ENCODE measurements at places on chromosomes 5 and 9.

DNA sequence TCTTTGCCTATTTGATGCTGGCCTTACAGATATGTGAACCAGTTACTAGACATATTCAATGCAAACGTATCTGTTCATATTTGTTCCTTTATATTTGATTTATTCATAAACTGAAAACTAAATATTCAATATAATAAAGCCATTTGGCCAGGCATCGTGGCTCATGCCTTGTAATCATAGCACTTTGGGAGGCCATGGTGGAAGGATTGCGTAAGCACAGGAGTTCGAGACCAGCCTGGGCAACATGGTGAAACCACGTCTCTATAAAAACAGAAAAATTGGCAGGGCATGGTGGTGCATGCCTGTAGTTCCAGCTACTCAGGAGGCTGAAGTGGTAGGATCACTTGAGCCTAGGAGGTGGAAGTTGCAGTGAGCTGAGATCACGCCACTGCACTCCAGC, 49.2 kb upstream of the CTNNAL1 start:
- DNase-seq = no peak

- peak; percentile 58 for DNase-seq
These were observed 42.4 kb upstream of the ELL2 start for GRCh38 chr5:96004087-96004486.

GRCh38 chr9:24545285-24545684, 412 bp downstream of the IZUMO3 start:
- DNase-seq = no peak

DNA sequence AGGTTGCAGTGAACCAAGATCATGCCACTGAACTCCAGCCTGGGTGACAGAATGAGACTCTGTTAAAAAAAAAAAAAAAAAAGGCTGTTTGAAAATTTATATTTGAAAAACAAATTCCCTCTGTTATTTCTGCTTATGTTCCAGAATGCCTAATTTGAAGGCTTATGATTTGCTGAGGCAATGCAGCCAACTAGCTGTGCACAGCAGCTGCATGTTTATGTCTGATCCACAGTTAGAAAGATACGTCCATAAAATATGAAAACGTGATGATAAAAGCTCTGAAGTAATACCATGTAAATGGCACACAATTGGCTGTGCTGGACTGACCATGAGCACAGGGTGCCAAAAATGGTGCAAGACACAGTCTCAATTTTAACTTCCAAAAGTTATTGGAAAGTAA, 453.2 kb downstream of the TUSC1 start:
- DNase-seq = no peak

DNA sequence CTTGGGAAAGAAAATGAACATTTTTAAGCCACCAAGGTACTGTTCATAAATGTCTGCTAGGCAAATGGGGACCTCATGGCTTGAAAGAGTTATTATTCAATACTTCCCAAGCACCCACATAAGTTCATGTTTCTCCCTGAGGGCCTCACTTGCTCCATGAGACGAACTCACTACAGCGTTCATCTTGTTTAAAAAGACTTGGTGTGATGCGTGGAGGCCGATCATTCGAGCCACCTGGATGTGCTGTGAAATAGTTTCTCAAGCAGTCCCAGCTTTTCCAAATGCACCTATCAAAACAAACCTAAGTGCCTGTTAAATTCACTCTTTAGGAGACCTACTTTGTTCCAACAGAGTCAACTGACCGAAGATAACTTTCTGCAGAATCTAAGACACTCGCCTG, 103.2 kb downstream of the LHFPL2 start:
- no peak for DNase-seq

GRCh38 chr9:136769710-136770191, 5.4 kb upstream of the LCN15 start:
- DNase-seq = no peak

DNA sequence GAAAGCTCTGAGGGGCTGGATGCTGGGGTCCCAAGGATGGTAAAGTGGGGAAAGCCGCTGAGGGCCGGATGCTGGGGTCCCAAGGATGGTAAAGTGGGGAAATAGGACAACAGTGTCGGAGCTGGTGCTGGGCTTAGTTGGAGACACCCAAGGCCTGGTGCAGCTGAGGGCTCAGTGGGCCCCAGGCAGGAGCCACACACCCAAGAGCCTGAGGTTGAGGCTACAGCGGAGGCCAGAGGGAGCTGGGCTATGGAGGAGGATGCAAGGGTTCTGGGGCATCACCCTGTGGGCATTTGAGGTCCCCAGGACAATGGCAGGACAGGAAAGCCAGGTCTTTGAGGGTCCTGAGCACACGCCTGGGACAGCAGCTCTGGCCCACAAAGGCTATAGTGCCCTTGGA, 19.1 kb upstream of the SLC9A3 start:
- no peak for DNase-seq

- no peak for DNase-seq
These were observed 358.6 kb downstream of the IRX1 start for GRCh38 chr5:3954199-3954598.

DNA sequence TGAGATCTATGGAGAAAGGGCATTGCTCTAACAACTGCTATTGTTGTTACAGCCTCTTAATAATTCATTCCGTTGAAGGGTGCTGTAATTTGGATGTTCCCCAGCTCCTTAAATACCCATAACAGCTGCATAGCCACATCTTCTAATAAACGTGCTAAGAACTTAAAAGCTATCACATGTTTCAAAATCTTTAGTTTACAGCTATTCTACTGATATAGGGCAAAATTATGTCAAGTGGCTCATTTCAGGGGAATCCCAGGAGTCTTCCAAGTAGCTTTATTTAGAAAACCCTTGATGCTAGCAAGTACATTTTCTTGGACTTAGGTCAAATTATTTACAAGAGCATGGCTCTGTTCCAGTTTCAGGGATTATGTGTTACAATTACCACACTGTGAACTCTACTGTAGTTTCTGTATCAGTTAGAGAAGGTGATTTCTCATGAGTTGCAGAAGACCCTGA, 990.4 kb upstream of the ACO1 start:
- no peak for DNase-seq

GRCh38 chr5:124650147-124650561, 96.3 kb downstream of the ZNF608 start:
- DNase-seq = no peak

- DNase-seq = no peak
These were observed 19.3 kb upstream of the CARTPT start for GRCh38 chr5:71699751-71700150.

DNA sequence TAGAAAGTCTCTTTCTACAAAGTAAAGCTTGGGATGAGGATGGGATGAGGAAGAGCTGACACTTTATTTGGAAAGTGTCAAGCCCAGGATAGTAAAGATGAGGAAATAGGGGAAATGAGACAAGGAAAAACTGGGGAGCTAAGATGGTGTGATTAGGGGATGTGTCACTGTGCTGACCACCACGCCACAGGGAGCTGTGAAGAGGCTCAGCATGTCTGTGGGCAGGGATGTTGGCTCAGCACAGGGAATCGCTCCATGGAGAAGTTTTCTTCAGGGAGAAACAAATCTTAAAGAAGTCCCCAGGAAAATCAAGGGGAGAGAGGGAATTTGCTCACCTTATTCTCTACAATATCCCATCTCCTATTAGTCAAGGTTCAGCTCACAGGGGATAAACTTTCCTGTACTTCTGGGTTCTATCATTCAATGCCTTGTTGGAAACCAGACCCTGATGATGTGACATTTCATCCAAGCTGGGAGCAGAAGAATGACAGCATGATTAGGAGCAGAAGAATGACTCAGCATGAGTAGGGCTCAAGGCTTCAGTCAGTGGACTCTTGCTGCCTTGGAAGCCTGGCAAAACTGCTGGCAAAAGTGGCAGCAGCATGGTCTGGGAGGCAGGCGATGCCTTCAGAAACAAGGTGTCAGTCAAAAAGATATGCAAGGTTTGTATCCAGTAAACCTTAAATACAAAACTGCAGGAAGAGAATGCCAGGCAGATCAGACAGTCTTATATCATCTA, 4.9 kb downstream of the HSPB3 start:
- peak; percentile 47 for DNase-seq

- DNase-seq = no peak
These were observed 170.3 kb upstream of the FTMT start for GRCh38 chr5:121681229-121681855.

GRCh38 chr9:18568973-18569372, 95.0 kb downstream of the ADAMTSL1 start:
- peak; percentile 41 for DNase-seq

GRCh38 chr5:40571729-40572128, 108.0 kb upstream of the PTGER4 start:
- DNase-seq = no peak

DNA sequence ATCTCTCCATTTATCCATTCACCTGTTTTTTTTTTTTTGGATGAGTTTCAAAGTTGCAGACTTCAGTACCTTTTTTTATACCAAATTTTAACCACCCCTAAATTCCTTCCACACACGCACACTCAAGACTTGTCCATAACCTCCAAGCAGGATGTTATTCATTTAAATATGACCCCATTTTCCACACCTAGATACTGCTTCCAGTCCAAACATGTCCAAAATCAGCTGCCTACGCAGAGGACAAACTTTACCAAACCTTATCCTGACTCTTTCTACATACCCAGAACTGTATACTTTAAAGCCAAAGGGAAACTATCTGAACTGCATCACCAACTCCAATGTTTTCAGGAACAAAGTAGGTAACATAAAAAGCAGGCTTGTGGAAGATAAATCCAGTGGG, 36.0 kb upstream of the FYB1 start:
- no peak for DNase-seq

DNA sequence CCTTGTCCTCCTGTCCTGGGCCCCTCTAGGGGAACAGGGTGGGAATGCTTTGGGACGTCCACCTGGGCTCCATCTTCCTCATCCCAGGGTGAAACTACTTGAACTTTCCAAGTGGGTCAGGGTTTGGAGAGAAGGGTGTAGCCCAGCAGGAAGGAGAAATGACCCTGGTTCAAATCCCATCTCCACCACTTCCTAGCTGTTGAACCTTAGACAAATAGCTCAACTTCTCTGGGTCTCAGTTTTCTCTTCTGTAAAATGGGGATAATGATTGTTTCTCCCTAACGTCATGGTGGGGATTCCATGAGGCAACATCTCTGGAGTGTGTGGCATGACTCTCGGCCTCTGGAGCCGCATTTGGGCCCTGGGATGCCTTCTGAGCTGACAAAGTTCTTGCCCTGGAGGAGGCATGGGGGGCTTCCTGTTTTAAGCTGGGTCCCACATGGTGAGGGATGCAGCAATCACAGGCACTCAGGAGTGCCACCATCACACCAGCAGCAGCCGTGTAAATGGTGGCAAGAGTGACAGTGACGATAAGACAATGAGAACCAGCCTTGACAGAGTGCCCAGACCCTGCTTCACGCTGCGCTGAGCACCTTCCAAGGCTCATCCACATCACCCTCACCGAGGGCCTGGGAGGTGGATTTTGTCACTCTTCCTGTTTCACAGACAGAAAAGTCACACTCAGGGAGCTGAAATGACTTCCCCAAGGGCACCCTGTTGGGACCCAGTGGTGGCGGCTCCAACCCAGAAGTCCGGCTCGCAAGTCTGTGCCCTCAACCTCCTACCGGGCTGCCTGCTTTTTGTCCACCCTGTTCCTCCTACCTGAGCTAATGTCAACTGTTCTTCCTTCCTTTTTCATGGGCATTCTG, 69.5 kb upstream of the IER5L start:
- DNase-seq = no peak

DNA sequence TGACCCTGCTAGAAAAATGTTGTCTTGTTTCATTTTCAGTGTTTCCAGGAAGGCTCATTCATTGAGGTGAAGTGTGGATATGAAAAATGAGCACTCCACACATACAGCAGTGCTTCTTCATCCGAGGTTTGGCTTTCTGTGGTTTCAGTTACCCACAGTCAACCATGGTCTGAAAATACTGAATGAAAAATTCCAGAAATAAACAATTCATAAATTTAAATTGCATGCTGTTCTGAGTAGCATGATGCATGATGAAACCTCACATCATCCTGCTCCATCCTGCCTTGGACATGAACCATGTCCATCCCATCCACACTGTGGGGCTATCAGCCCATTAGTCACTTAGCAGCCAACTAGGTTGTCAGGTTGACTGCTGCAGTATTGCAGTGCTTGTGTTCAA, 10.4 kb upstream of the SLC45A2 start:
- peak; percentile 95 for DNase-seq

DNA sequence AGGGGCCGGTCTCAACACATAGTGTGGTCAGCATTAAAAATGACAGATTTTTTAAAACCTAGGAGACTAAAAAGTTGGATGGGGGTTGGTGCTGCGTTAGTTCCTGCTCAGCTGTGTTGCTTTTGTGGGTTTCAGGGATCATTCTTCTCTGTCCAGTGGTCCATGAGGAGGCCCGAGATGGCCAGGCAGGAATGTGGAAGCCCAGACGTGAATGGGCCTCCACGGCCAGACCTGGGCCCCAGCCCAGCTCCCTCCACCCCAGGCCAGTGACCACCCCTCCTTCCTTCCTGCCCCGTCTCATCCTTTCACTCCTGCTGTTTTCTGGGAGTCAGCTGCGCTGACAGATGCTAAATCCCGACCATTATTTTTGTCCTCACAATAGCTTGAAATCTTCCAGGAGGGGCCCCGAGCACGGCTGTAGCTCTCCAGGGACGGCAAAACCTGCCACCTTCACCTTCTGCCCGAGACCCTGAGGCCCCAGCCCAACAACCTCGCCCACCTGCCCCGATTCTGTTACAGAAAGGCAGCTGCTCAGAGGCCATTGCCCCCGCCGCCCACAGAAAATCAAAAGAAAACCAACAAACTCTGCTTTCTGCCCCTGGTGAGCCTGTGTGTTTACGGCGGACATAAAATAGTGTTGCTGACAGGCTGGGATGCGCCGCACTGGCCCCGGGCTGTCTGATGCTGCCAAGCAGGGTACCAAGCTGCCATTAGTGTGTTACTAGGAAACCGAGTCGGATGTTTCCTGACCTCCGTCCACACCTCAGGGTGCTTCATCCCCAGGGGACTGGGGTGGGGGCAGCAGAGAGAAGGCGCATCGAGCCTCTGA, 83.7 kb upstream of the SARDH start:
- peak; percentile 69 for DNase-seq

DNA sequence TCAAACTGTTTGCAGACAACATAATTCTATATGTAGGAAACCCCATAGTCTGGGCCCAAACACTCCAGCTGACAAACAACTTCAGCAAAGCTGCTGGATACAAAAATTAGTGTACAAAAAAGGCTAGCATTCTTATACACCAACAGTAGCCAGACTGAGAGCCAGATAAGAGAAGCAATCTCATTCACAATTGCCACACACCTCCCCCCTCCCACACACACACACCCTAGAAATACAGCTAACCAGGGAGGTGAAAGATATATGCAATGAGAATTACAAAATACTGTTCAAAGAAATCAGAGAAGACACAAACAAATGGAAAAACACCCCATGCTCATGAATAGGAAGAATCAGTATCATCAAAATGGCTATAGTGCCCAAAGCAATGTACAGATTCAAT, 9.0 kb downstream of the MTREX start:
- DNase-seq = no peak

DNA sequence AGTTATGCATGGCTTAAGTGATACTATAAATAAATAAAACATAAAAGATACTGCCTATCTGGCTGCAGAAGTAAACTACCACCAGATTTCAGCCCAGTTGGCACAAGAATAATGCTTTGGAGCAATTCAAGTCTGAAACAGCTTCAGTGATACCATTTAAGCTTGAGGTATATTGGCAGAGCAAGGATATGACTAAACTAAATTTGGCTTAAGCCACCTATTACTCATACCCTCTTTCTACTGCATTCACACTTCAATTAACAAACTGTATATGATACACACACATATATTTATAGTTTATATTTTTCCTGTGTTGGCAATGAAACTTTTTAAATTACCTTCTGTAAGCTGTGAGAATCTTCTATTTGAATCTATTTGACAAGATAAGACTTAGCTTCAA, 431.9 kb downstream of the ANXA1 start:
- no peak for DNase-seq

- DNase-seq = no peak
These were observed 40.1 kb downstream of the TRPM6 start for GRCh38 chr9:74847478-74848152.

All from fibroblast of upper back skin (primary cell).